Activated CD8-positive, alpha-beta T cell treated with anti-CD3 and anti-CD28 coated beads, Interleukin-2, amount 10 ng/mL, durations not matched to agents 7 days and 5 days (primary cell): ENCODE measurements at places on chromosomes 1 and 21. TPM values are rescaled to one million over a fixed set of nuclear protein-coding genes. Genes with fewer than 3 reads are reported as not detected.

The FLG2 gene
- not detected for total RNA-seq

The MAN1C1 gene
- 16.8 TPM for total RNA-seq

The TAL1 gene
- total RNA-seq = not detected

The CFHR2 gene
- not detected for total RNA-seq

The GCSAML gene
- total RNA-seq = not detected

The UBE2U gene
- not detected for total RNA-seq

The MATN1 gene
- not detected for total RNA-seq

The RGS1 gene
- 13.8 TPM for total RNA-seq
